Activated CD4-positive, alpha-beta T cell treated with anti-CD3 and anti-CD28 coated beads, Interleukin-2, amount 10 ng/mL, durations not matched to agents 7 days and 5 days (primary cell): ENCODE measurements at places on chromosomes 1 and 21.

GRCh38 chr1:17768651-17769241, 13.6 kb downstream of the ACTL8 start:
- no peak for DNase-seq

DNA sequence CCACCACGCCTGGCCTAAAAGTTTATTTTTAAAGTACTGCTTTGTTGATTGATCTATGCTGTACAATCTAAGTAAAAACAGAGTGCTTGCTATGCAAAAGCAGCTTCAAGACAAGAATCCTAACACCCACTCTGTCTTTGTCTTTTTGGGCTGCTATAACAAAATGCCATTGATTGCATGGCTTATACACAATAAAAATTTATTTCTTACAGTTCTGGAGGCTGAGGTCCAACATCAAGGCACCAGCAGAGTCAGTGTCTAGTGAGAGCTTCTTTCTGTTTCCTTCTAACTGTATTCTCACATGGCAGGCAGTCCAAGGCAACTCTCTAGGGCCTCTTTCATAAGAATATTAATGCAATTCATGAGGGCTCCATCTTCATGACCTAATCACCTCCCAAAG, 63.6 kb upstream of the GJA5 start:
- no peak for DNase-seq

GRCh38 chr1:51512606-51513005, 6.5 kb downstream of the EPS15 start:
- DNase-seq = no peak

- DNase-seq = no peak
Measured at GRCh38 chr1:31315902-31316301, 19.1 kb downstream of the ZCCHC17 start.

DNA sequence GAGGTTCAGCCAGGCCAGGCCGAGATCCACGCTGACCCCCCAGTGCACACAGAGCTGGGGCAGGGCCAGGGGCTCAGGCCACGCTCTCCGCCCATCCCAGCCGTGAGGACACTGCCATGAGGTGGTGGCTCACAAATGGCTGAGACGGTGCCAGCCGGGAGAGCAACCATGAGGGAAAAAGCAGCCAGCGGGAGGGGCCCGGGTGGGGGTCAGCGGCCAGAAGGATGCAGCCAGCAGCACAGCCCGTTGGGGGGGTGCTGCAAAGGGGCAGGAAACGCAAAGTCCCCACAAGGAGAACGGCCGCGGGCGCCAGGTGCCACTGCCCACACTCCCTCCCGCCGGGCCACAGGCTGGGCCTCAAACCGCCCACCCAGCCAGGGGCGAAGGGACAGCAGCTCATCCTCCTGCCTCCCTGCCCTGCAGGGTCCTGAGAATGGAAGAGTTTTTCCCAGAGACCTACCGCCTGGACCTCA, 8.3 kb downstream of the TTLL10 start:
- DNase-seq = no peak

GRCh38 chr1:192631749-192632148, 4.2 kb upstream of the RGS13 start:
- DNase-seq = no peak

GRCh38 chr1:220918285-220918951, 39.2 kb downstream of the HLX start:
- DNase-seq = no peak
